ENCODE measurements at places on chromosomes 1 and 21.

GRCh38 chr1:110464340-110464739 is 13.4 kb downstream of the PROK1 start:
- DNase-seq, result no peak

DNA sequence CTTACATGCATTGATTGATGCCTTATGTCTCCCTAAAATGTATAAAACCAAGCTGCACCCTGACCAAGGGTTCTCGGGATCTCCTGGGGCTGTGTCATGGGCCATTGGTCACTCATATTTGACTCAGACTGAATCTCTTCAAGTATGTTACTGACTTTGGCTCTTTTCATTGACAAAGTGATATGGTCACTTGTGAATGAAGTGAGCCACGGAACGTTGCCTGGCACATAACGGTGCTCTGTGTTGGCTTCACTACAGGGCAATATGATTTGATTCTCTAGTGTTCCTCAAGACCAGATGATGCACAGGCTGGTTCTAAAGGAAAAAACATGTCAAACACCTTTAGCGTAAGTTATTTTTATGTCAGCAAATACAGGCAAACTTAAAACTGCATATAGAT is 11.4 kb upstream of the IL10RB start:
- no peak for DNase-seq

- DNase-seq, result no peak
Measured at GRCh38 chr1:6365047-6365446, 28.5 kb downstream of the ACOT7 start.

DNA sequence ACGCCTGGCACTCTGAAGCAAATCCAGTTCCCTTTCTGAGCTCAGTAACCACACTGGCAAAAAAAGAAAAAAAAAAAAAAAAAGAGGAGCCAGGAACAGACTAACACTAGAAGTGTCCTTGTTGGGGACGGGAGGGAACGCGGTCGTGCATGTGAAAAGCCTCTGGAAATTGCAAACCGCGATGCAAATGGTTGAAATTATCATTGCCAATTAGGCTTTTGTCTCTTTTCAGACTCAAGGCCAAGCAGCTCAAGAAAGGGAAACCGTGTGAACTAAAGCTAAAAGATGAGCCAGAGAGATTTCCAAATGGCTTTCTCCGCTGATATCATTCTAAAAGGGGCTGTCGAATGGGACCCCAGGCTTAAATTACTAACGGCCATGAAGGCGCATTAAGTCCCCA is 13.5 kb downstream of the TRABD2B start:
- DNase-seq, result no peak

DNA sequence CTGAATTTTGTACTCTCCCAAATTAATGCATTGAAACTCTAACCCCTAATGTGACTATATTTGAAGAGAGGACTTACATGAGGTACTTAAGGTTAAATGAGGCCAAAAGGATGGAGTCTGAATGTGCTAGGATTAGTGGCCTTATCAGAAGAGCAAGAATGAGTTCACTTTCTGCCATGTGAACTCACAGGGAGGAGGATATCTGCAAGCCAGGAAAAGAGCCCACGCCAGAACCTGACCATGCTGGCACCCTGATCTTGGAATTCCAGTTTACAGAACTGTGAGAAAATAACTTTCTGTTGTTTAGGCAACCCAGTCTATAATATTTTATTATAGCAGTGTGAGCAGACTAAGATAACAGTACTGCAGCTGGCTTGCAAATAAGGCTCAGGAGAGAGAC is 12.2 kb upstream of the FASLG start:
- DNase-seq, result no peak

All from stimulated activated CD4-positive, alpha-beta T cell treated with anti-CD3 and anti-CD28 coated beads, Interleukin-15, amount 100 ng/mL, for 1 hour (primary cell).